SJSA1 (cell line): ENCODE measurements at places on chromosomes 5 and 9. TPM values are rescaled to one million over a fixed set of nuclear protein-coding genes. Genes with fewer than 3 reads are reported as not detected.

Gene KIF3A
- total RNA-seq = 11.4 and 12.1 TPM in 2 replicates

DNA sequence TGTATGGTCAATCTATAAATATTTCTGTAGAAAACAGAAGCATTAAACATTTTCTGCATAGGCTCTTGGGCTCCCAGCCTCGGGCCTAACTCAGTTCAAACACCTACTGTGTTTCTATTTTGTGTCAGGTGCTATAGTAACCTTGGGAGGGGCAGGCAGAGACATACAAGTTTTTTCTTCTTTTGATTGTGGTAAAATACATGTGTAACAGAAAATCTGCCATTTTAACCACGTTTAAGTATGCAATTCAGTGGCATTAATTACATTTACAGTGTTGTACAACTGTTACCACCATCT, 40.8 kb upstream of the FOXE1 start:
- no peak for DNase-seq

GRCh38 chr5:66178799-66179198, 34.7 kb downstream of the SREK1 start:
- no peak for DNase-seq

DNA sequence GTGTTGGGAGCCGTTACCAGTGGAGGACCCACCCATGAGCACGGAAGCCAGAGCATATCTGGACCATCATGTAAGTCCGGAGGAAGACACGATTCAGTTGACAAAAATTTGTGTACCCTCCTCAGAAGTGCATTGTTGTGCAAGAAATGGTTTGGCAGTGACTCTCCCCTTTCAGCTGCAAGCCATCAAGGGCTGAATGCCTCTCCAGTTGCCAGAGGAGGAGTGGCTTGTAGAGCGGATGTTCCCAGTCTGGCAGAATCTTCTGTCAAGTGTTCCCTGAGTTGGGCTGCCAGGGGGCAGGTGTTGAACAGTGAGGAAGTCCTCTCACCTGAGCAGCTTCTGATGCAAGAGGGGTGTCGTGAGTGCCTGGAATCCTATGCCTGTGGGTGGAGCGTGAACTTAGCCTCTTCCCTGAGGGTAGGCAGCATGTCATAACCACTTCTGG, 27.6 kb upstream of the CDKN2AIPNL start:
- DNase-seq = peak; percentile 37

Gene CD274
- 6.2 and 8.0 TPM in 2 replicates for total RNA-seq

Gene PCDHB16
- 11.9 and 16.3 TPM in 2 replicates for total RNA-seq

DNA sequence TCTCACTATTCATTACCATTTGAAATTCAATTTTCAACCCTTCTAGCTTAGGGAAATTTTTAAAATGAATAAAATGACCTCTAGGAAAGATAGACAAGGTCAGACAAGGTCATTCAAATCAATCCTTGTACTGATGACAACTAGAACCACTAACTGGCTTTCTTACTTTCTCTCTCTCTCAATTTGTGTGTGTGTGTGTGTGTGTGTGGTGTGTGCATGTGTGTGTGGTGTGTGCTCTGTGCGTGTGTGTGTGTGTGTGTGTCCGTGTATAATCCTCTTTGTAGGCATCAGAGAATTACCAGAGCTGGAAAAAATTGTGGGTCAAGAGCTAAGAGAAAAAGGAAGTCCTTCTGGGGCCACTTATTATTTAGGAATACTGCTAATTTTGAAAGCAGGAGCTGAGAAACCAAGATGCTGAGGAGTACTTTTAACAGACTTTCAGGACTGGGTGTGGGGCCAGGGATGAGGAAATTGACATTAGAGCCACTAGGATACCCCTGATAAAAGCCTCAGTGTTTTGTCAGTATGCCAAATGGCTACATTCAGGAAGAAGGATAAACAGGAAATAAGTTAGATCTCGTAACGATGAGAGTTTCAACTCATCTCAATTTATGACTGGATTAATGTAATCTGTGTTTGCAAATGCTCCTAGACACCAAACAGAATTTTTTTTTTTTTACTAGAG, 723.3 kb downstream of the CETN3 start:
- DNase-seq = no peak

GRCh38 chr9:72529531-72529930, 8.1 kb downstream of the TMC1 start:
- DNase-seq = no peak

DNA sequence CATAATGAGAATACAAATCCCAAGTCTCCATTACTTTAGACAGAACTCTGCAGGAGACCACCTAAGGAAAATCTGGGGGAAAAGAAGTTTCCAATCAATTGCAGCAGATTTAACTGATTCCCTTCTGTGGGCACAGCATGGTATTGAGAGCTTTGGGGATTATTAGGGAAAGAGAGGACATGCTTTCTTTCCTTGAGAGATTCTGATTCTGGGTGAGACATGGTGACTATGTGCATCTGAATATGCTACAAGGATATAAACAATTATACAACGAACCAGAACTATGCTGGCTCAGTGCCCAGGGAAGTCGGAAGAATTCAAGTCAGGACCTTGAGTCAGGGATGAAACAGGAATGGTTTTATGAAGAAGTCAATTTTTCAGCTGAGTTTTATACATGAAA, 183.7 kb downstream of the PDE4D start:
- DNase-seq = peak; percentile 45

- DNase-seq = peak; percentile 38
Measured at GRCh38 chr5:76836585-76836984, 13.2 kb upstream of the S100Z start.

Gene PHF24
- total RNA-seq = not detected in 2 replicates

DNA sequence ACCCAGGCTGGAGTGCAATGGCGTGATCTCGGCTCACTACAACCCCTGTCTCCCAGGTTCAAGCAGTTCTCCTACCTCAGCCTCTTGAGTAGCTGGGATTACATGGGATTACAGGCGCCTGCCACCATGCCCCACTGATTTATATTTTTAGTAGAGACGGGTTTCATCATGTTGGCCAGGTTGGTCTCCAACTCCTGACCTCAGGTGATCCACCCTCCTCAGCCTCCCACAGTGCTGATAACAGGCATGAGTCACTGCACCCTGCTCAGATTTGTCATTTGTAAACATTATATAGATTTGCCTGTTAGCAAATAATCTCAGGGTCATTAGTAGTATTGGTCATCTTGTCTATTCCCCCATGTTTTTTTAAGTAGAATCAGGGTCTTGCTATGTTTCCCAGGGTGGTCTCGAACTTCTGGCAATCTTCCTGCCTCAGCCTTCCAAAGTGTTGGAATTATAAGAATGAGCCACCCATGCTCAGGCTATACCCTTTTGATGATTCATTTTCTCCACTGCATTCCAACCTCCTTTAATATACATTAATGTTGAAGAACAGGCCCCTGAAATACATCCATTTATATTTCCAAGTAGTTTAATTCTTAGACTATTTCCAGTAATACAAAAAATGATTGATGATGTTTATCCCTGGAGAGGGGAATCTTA, 17.3 kb downstream of the CENPH start:
- DNase-seq = peak; percentile 55

Gene RMRP
- total RNA-seq = 432 and 826 TPM in 2 replicates

DNA sequence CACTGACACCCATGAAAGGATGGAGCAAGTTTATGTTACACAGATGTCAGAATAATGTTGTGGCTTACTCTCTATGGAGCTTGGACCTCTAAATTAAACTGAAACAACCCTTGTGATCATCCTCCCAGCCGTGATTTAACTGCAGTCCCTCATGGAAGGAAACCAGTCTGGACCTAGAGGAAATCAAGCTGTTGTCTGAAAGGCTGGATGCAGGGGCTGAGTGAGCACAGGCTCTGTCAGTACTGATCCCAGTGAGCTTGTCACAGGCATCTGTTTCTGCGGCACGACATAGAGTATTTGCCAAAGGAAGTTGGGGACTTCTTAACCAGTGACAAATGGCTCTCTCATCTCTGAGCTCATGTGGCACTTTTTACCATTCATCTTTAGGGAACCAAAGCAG, 282.9 kb upstream of the MAP3K1 start:
- DNase-seq = no peak

Gene PRDM9
- not detected in 2 replicates for total RNA-seq

GRCh38 chr5:149113669-149114068, 27.6 kb upstream of the ABLIM3 start:
- no peak for DNase-seq

DNA sequence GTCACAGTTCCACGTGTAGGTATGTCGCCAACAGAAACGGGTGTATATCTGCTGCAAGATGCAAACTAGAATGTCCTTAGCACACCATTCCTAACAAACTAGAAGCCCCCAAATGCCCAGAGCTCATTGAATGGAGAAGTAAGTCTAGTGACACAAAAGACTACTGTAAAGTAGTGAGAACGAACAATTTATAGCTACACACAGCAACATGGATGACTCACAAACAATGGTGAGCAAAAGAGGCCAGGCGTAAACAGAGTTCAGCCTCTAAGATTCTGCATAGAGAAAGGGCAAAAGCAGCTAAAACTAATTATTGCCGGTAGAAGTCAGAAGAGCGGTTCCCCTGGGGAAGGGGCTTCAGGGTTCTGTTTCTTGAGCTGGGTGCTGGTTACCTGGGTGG, 74.7 kb downstream of the AMBP start:
- DNase-seq = no peak

GRCh38 chr5:141883892-141884318, 5.7 kb upstream of the PCDH1 start:
- no peak for DNase-seq

DNA sequence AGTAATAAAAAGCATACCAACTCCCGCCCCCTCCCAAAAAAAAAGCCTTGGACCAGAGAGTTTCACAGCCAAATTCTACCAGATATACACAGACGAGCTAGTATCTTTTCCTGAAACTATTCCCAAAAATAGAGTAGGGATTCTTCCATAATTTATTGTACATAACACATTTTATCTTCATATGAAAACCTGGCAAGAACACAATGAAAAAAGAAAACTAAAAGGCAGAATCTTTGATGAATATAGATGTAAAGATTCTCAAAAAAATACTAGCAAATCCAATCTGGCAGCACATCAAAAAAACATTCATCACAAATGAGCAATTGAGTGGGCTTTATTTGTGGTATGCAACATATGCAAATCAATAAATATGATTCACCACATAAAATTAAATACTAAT, 798.8 kb downstream of the CDH18 start:
- no peak for DNase-seq

Gene SLC6A3
- total RNA-seq = not detected in 2 replicates

Gene GDF9
- total RNA-seq = 0.09 and 0.21 TPM in 2 replicates

DNA sequence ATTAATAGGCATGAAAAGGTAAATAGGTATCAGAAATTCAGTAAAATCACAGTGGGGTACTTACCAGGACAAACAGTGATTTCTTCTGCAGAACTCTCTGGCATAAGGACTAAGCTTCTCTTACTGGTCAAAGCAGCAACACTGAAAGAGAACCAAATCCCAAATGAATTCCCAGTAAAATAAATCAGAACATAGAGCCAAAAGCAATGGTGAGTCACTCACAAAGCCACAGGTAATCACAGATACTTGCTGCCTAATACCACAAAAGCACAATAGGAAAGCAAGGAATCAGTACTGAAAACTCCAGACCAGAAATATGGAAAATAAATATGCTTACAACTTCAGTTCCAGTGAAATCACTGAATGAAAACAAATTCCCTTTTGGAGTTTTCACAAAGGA, 50.7 kb downstream of the UIMC1 start:
- DNase-seq = no peak

GRCh38 chr5:113311301-113311700, 123.5 kb downstream of the TSSK1B start:
- no peak for DNase-seq

DNA sequence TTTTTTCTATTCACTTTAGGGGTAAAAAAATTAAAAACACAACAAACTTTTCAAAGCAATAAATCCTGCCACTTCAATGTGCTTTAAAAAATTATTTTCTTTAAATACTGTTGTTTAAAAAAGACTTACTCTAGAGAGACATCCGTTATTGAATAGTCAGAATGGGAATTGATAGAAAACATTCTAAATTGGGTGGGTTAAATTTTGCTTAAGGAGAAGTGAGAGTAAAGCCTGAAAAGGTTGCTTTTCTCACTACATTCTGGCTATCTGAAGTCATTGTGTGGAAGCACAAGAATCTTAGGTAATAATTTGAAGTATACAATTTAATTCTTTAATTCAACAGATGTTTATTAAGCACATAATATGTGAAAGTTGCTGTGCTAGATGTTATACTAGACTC, 509.3 kb downstream of the NR2F1-AS1 start:
- no peak for DNase-seq

Gene TNC
- total RNA-seq = 35.7 and 37.6 TPM in 2 replicates

DNA sequence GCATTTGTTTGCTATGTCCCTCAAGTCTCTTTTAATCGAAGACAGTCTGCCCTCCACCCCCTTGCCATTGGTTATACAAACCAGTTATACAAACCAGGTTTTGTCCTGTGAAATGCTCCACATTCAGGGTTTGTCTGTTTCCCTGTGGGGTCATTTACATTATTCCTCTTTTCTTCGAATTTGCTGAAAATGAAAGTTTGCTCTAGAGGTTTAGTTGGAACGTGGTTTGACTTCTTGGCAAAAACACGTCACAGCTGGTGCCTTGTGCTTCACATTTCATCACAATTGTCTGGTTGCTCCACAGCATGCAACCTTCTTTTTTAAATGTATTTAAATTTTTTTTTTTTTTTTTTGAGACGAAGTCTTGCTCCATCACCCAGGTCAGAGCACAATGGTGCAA, 4.2 kb upstream of the HAVCR2 start:
- no peak for DNase-seq

- DNase-seq = no peak
Measured at GRCh38 chr9:113520109-113520642, 56.6 kb downstream of the RGS3 start.

Gene HTR4
- not detected in 2 replicates for total RNA-seq

Gene CETN3
- total RNA-seq = 23.8 and 75.7 TPM in 2 replicates

Gene PCDHB15
- total RNA-seq = 0.74 and 1.0 TPM in 2 replicates

DNA sequence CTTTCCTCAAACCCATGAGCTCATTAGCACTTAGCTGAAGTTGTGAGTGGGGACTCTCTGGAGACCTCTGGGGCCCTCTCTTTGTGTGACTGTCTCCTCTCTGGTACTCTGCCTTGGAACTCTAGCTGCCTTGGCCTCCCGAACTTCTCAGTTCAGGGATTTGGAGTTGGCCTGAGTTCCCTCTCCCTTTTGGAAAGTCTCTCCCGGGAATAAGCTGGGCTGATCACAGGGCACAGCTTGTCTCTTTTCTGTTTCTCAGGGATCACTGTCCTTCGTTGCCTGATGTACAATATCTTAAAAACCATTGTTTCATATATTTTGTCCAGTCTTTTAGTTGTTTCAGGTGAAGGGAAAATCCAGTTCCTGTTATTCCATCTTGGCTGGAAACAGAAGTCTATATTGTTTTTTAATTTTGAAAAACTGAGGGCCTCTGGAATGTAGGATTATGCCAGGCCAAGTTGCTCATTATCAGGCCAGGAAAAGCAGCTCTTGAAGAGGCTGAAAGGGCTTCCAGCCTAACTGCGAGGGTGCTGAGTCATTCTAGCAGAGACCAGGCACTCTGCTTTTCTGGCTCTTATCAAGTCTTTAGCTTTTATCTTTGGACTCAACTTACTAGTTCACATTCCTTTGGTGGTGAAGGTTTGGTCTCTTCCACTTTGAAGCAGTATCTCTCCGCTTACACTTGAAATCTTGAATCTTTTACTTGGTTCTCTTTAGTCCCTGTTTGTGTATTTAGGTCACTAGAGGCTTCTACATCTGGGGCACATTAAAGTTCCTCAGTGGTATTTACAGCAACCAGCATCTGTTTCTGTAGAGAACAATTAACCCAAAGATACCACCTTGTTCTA, 8.4 kb upstream of the RGS3 start:
- peak; percentile 78 for DNase-seq

GRCh38 chr9:113661074-113661473, 197.5 kb downstream of the RGS3 start:
- no peak for DNase-seq

Gene TMEM174
- total RNA-seq = not detected in 2 replicates
